Hypothalamus (tissue), 51 donors: ENCODE measurements at places on chromosomes 3 and 15.

DNA sequence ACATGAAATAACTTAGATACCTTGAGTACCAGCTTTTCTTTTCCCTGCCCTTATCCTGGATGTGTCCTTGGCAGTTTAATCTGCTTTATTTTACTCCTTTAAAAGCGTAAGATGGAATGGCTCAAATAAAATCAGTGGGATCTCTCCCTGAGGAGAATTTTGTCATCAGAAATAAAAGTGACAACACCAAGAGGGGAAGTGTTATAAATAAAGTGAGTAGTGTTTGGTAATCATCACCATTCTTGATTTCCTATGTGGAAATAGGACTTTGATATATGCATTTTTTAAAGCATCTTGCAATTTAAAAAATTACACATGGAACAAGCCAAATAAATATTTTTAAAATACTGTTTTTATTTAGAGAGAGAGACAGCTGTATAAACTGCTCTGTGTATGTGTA lies 76.5 kb downstream of the MBNL1 start:
- no peak for DNase-seq

- DNase-seq: peak; percentile 16
Observed at GRCh38 chr3:139937674-139938279, 2.8 kb downstream of the CLSTN2 start.

DNA sequence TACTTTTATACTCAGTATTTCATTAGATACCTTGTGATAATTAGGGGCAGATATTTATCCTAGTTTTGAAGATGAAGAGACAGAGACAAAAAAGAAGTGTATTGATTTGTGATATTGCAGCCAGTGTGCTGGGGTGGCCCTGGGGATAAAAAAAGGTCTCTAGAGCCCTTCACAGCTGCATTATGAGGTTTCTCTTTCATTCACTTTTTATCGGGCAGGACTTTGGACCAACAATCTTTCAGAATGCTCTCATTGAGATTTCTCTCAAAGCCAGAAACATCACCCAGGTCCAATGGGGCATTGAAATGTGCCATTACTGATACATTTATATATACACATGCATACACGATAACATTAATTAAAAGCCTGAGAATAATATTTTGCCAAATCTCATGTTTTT lies 20.5 kb upstream of the SELENOT start:
- DNase-seq: no peak

DNA sequence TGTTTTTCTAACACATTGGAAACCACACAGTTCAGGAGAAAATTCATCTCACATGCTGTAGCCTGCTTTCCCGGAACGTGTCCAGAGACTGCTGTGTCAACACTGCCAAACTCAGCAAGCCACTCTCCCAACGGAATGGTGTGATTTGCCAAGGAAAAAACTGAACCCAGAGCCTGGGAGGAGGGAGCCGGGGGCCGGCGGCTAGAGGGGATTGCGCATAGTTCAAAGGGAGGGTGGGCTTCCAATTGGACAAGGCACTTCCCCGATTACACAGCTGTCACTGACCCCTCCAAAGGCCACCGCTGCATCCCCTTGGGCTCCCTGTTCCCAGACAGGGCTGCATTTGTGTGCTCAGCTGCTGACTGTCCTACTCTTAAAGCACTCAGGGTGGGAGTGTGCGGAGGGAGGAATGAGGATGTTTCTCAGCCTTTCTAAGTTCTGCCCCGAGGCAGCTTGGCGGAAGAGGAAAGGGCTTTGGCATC lies 256.2 kb downstream of the ZNF621 start:
- peak; percentile 53 for DNase-seq

- DNase-seq: no peak
Observed at GRCh38 chr3:11618904-11619303, 24.8 kb downstream of the VGLL4 start.

DNA sequence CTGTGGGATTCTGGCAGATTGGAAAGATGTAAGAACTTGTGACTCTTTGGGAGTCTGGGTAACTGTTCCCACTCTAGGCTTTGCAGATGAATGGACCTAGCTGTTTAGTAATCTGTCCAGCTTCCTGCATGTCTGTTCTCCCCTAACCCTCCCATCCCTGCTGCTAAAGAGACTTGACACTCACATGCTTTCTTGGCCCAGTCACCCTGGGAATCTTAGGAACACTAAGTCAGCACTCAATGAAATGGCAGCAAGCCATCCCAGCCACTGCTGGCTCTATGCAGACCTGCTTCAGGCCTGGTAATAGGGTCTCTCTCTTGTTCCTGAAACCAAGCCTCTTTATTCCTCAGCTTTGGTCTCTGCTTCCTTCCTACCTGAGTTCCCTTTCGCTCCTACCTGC lies 63.7 kb upstream of the THSD4 start:
- DNase-seq: peak; percentile 7

DNA sequence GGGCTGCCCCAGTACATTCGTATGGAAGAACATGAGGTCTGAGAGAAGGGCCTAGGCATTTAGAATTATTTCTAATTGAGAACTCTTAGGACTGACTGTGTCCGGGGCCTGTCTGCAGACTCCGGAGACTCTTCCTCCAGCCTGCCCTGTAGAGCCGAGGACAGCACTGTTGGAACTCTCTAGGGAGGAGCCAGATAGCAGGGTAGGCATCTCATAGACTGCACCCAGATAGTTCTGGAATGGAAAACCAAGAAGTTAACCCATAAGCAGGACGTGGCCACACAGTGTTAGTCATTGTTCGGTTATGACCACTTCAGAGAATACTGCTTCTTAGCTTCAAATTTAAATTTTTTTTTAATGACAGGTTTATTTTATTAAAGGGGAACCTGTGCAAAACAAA lies 59.5 kb downstream of the SNRK start:
- DNase-seq: no peak

GRCh38 chr3:108018552-108018951 lies 72.3 kb downstream of the CD47 start:
- no peak for DNase-seq

DNA sequence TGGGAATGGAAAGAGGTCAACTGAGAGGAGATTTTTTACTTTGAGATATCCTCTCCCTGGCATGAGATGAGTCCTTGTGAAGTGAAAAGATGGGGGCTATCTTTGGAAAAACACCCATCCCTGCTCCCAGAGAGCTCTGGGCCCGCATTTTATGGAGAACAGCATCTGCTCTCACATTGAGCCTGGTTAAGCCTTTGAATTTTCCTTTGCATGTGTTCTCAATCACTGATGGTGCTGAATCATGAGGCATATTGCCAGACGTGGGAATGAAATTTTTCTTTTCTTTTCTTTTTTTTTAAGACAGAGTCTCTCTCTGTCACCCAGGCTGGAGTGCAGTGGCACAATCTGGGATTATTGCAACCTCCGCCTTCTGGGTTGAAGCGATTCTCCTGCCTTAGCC lies 24.4 kb downstream of the TMEM45A start:
- DNase-seq: no peak

DNA sequence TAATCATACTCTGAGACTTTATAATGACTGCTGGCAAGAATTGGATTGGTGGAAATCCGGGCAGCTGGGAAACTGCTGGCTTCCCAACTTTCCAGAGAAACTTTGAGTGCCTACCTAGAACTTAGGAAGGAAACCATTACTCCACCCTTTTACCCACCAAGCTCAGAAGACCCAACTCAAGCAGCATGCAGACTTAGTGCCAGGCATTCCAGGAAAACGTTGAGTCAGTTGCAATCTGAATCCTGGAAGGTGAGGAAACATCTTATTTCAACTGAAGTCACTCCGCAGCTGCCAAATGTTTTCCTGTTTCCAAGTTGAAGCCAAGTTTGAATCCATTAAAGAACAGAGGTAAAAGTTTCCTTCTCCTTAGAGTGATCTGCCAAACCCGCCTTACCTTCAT lies 126.5 kb downstream of the ZNF385D start:
- DNase-seq: no peak

DNA sequence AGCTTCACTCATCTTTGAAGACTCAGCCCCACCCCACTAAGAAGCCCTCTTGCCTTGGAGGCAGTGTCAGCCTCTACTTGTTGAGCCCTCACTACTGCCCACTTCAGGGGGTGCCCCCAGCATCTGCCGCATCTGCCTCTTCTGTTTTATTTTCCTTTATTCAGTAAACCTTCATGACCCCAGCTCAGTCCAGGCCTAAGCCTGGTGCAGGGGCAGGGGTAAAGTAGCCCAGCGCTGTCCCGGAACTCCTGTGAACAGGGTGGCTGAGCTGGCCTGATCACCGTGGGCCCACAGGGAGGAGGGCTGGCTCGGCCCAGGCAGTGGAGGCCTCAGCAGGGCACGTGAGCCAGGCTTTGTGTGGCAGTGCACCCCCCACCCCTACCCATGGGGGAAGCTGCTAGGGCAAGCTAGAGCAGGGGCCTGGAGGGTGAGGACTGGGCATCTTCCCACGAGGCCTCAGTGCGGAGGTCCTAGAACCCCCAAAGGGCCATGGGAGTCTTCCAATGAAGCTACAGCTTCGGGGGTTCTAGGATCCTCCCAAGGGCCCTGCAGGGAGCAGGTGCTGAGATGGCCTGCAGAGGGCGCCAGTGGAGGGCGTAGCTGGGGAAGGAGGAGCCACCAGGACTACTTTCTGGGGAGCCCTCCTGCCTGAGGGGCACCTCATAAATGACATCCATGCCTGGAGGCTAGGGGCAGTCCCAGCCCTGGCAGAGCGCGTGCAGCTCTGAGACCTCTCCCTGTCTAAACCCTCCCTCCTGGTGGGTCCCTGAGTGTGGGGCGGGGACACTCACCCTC lies 36.0 kb downstream of the TSPAN3 start:
- DNase-seq: no peak

DNA sequence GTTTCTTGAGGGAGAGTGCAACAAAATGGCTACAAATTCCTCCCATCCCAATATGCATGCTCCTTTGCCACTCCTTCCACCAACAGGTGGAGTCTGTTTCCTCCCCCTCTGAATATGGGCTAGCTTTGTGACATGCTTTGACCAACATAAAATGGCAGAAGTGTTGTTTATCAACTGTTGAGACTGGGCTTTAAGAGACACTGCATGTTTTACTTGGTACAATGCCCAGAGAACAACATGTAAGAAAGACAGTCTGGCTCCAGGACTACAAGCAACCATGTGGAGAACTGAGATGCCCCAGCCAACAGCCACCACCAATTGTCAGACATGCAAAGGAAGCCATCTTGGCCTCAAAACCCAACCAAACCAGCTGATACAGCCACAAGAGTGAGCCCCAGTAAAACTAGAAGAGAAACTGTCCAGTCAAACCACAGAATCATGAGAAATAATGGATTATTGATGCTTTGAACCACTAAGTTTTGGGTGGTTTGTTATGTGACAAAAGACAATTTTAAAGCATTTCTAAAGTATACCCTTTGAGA lies 40.5 kb downstream of the NUDT16 start:
- no peak for DNase-seq

DNA sequence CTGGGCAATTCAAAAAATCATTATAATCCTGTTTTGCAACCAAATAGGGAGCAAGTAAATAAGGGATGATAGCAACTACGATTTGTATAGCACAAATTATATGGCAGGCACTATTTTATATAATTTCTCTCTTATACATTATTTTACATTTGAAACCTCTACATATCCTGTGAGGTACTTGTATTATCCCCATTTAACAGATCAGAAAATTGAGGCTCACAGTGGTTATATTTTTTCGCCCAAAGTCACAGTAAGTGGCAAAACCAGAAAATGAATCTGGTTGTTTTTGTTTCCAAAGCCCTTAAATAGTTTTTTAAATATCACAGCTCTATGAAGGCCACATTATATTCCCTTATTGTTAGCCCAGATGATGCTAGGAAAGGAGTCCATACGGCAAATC lies 74.3 kb downstream of the MLH1 start:
- DNase-seq: no peak

GRCh38 chr15:38335116-38335515 lies 82.5 kb downstream of the SPRED1 start:
- no peak for DNase-seq

GRCh38 chr15:82630033-82630432 lies 17.1 kb downstream of the CPEB1 start:
- no peak for DNase-seq
